CD8-positive, alpha-beta memory T cell (primary cell): ENCODE measurements at places on chromosomes 7 and 10. TPM values are rescaled to one million over a fixed set of nuclear protein-coding genes. Genes with fewer than 3 reads are reported as not detected.

- DNase-seq: no peak
Observed at GRCh38 chr10:124164264-124164663, 70.9 kb upstream of the CHST15 start.

GRCh38 chr7:120538335-120538734 is 265.4 kb downstream of the KCND2 start:
- no peak for DNase-seq

DNA sequence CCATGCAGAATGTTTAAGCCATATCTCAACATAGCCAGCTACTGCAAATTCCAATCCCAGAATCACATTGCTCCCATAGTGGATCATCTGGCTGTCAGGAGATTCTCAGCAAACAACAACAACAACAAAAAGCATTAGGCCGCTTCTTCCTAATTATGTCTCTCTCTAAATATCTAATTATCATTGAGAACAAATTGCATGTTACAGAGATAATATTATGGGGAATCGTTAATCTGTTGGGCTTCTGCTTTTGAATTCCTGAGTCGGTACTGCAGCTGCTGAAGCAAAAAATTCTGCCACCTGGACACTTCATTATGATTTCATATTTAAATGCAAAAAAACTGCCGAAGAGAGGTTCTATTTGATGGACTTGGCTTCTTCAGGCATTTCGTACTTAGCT is 388.7 kb downstream of the GFRA1 start:
- DNase-seq: no peak

GRCh38 chr7:123660514-123661354 is 5.1 kb downstream of the LMOD2 start:
- no peak for DNase-seq

- no peak for DNase-seq
Observed at GRCh38 chr10:68110027-68110426, 739 bp downstream of the MYPN start.

DNA sequence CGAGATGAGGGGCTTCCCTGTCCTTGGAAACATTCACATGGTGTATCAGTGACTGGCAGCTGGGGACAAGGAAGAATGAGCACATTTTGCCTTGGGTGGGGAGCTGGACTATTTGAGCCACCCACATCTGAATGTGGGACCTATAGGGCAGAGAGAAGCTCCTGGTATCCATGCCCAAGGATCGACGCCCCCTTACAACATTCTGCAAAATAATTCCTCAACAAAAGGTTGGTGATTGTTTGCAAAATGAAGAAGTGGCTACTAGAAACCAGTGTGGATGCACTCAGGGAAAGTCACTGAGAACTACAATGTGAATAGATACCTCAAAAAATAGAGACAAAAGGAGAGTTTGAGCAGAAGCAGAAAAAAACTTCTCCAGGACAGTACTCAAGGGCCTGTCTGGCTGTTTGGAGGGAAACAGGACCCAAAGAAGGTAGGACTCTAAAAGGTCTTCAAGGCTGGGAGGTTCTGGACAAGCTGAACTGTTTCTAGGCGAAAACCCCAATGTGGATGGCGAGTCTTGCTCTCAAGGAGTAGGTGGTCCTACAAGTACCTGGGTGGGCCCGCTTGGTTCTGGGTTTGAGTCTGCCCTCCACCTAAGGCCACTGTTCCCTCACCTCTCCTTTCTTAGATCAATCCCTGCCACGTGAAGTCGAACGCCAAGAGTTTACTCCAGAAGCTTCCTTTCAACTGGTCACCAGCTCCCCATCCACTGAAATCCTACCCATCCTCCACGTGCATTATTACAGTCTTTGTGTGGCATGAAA is 125.0 kb upstream of the ZNF746 start:
- DNase-seq: no peak

GRCh38 chr10:36265741-36266140 is 623.6 kb upstream of the FZD8 start:
- no peak for DNase-seq

GRCh38 chr10:19970256-19970655 is 154.0 kb downstream of the PLXDC2 start:
- no peak for DNase-seq

GRCh38 chr10:809671-810350 is 120.3 kb upstream of the DIP2C start:
- no peak for DNase-seq

GRCh38 chr10:68330852-68331454 is 911 bp upstream of the HNRNPH3 start:
- DNase-seq: no peak

DNA sequence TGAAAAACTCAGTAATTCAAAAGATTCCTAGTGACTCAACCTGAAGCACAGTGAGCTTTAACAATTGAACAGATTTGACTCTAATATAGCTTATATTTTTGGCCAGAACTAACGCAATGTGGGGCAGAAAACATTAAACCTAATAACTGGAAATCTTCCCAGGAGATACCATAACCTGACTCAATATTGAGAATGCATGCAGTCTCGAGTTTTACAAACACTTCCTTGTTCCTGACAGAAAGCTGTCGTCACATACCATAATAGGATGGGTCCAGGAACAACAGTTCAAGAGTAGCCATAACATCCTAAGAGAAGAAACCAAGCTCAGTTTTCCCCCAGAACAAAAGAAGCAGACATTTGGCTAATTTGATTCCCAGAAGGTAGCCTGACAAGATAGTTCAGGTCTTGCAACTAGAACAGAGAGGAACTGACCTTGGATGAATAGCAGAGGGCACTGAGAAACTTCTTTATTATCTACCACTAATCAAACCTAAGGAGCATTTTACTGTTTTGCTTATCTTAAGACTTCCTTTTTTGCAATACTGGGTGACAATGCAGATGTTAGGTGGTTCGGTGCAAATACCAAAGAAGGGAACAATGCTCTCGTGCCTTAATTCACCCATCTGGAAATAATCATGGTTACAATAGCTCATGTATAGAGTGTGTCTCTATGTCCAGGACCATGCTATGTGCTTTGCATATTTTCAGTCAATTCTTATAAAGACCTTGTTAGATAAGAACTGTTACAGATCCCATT is 38.6 kb upstream of the ACSL5 start:
- no peak for DNase-seq

- no peak for DNase-seq
Observed at GRCh38 chr10:20256969-20257368, 440.7 kb downstream of the PLXDC2 start.

- DNase-seq: no peak
Observed at GRCh38 chr7:75850235-75850634, 28.6 kb upstream of the RHBDD2 start.

GRCh38 chr7:150396426-150396825 is 17.3 kb downstream of the ZNF775 start:
- DNase-seq: no peak

GRCh38 chr7:109696723-109697122 is 1127.0 kb downstream of the DNAJB9 start:
- DNase-seq: no peak

GRCh38 chr10:103990121-103990520 is 23.2 kb downstream of the SLK start:
- no peak for DNase-seq

- no peak for DNase-seq
Observed at GRCh38 chr10:121284936-121285335, 313.3 kb downstream of the FGFR2 start.

DNA sequence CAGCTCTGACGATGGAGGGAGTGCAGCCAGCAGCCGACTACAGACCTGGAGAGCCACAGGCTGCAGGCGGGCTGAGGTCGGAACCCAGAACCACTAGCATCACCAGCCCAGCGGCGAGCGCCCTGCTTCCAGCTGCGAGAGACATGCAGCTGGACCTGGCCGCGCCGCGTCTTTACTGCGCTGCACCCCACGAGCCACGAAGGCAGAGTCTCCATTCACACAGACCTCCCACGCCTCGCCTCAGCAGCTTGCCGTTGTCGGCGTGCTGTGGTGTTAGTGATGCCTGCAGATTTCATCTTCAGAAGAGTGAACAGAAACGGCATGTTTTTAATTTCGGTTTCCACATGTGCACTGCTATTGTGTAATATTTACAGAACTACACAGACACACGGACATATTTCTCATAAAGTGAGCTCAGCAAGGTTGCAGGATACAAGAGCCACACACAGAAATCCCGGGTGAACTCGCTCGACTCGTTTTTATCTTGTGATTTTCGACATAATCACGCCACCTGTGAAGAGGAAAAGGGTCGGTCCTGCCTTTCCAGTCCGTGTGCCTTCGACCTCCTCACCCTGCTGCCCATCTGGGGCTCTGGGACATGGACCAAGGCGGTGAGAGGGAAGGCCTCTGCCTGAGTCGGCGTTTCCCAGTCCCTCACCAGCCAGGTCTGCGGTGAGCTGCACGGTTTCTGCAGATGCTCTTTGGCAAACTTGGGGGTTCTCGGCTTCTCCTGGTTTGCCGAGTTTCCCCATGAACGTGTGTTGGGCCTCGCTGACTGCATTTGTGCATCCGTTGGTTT is 252.2 kb downstream of the ELFN1 start:
- DNase-seq: peak; percentile 58

DNA sequence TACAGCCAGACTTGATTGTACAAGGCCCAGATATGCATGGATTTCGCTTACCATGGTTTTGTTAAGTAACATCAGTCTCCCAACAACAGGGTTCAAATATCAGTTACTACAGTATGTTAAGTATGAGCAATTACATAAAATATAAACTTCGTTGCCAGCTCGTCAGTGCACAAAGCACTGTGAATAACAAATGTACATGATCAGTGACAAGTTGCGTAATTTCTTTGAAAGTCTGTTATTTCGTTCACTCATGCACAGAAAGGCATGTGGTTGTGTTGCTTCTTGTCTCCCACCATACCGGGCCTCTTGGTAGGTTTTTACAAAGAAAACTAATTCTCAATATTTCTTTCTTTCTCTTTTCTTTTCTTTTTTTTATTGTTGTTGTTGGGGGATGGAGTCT is 12.5 kb upstream of the ZNF487 start:
- no peak for DNase-seq

DNA sequence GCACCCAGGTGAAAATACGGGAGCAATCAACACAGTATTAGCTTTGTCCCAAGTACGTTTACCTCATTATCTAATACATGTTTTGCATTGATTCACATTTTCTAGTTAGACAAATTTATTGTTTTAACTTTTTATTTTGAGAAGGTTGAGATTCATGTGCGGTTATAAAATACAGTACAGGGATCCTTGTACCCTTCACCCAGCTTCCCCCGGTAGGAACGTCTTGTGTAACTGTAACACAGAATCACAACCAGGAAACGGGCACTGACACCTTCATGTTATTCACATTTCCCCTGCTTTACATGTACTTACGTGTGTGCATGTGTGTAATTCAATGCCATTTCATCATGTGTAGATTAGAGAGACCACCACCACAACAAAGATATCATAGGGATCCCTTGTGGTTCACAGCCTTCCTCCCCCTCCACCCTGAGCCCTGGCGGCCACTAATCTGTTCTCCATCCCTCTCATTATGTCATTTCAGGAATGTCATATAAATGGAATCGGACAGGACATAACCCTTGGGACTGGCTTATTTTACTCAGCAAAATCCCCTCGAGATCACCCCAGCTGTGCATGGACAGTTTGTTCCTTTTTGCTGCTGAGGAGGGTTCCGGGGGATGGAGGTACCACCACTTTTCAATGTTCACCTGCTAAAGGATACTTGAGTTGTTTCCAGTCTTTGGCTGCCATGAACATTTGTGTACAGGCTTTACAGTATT is 46.5 kb upstream of the C10orf71 start:
- no peak for DNase-seq

GRCh38 chr10:130481936-130482335 is 345.7 kb downstream of the GLRX3 start:
- no peak for DNase-seq

DNA sequence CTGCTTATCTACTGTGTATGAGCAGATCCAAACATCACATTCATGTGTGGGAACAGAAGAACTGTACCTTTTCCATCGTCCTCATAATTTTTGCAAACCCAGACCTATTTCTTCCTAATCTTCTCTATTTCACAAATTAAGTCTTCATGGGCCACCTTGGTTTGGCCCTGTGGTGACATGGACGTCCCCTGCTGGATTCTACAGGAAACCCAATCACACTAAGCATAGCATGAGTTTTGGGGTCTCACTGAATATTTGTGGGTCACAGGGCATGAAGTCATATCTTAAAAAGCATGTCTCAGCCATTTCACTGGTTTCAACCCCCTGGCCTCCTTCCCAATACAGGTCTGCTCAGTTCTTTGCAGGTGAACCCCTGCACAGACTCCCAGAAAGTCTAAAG is 35.8 kb upstream of the CDCA7L start:
- no peak for DNase-seq

DNA sequence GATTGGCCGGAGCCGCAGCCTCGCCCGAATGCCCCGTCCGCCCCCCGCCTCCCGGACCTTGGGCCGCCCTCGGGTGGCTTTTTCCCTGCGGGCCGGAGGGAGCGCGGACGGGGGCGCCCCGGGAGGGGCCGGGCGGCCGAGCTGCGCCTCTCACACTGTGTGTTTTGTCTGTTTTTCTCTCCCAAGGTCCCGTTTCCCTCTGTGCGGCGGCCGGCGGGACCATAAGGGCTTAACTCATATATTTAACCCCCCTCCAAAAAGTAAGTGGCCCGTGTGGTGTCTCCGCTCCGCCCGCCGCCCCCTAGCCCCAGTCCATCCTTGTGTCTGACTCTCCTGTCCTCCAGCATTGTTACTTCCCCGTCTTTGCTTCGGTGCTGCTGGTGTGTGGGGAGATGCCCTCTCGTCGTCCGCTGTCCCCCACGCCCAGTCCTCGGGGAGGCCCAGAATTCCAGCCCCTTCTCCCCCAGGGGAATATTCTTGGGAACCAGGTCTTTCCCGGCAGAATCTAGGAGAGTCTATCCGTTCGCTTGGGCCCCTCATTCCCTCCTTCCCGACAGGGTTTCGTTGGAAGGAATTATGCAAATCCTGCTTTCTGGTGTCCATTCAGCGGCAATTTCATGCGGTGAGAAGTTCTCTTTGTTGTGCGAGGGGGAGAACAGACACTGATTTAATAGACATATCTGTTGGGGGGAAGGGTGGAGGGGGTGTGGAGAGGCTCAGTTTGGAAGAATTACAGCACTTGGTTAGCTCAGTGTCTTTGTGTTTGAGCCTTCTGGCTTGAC is 1.3 kb downstream of the LCOR start:
- peak; percentile 14 for DNase-seq

WASHC2C gene
- 23.4 TPM for total RNA-seq

CDK6 gene
- total RNA-seq: 231 TPM

BICC1 gene
- total RNA-seq: not detected

INTS15 gene
- 47.3 TPM for total RNA-seq

AKR1C3 gene
- not detected for total RNA-seq

TMEM236 gene
- total RNA-seq: 0.11 TPM

AOC1 gene
- not detected for total RNA-seq

MINDY4 gene
- 2.4 TPM for total RNA-seq

ANKRD30A gene
- not detected for total RNA-seq

GBX1 gene
- total RNA-seq: not detected

FANK1 gene
- 0.66 TPM for total RNA-seq

STK17A gene
- total RNA-seq: 45.8 TPM

ACSL5 gene
- 53.3 TPM for total RNA-seq

LIPM gene
- not detected for total RNA-seq

ADGRA1 gene
- total RNA-seq: not detected

VPS37D gene
- 0.18 TPM for total RNA-seq

PRSS2 gene
- not detected for total RNA-seq

BMS1 gene
- total RNA-seq: 40.3 TPM

SLC18A2 gene
- total RNA-seq: 0.07 TPM

TRIM73 gene
- 4.7 TPM for total RNA-seq

KIF20B gene
- 40.4 TPM for total RNA-seq

SORBS1 gene
- total RNA-seq: 1.7 TPM

TRIL gene
- not detected for total RNA-seq
